ENCODE measurements at places on chromosomes 11 and 22.

GRCh38 chr22:43820651-43821305, 8.7 kb upstream of the EFCAB6 start:
- no peak for DNase-seq

DNA sequence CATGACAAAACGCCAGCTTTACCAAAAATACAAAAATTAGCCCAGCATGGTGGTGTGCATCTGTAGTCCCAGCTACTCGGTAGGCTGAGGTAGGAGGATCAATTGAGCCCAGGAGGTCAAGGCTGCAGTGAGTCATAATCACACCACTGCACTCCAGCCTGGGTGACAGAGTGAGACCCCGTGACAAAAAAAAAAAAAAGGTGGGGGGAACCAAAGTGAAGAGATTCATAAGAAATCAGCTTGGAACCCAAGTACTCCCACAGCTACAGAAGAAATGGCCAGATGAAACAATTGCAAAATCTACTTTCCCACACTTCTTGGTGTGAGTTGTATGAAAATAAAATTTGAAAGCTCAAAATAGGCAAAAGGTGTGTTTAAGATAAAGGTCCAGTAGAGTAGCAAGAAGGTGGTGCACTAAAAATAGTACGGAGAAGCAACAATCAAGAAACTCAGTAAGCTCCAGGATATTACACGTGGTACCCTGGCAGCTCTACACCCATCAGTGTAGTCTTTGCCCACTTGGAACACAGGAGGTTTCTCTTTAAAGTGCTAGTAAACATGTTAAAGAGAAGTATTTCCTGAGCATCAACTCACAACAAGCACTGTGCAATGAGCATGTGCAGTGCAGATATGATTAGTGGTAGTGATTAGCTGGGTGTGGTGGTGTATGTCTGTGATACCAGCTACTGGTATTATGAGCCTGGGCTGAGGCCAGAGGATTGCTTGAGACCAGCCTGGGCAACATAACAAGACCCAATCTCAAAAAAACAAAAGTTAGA, 5.3 kb downstream of the HARBI1 start:
- no peak for DNase-seq

DNA sequence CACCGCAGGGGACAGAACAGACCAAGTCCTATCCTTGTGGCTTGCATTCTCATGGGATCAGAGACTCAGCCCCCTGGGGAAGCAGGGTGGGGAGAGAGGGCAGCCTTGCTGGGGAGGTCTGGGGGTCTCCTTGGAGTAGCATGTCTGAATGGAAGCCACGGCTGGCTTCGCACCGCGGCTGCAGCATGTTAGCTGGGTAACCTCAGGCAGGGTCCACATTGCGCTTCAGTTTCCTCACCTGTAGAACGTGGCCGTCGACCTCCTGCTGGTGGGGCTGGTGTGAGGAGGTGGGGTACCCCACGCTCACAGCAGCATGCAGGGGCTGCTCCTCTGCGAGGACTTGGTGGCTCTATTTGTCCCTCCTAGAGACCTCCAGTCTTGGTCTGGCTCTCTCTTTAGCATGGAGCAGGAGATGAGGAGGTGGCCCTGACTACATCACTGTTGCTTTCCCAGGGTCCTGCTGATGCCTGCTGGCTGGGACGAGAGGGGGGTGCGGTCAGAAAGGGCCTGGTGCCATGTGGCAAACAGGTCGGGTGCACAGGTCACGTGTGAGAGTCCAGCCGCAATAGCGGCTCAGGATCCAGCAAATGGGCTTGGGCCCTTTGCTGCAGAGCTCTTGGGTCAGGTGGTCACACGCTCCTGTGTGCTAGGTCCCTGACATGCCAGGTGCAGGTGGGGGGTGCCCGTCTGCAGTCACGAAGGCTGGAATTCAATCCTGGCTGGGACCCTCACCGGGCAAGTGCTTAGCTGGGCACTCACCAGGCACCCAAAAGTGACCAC, 35.4 kb upstream of the SMIM38 start:
- DNase-seq = no peak

- no peak for DNase-seq
Observed at GRCh38 chr22:20001082-20001638, 15.5 kb downstream of the ARVCF start.

DNA sequence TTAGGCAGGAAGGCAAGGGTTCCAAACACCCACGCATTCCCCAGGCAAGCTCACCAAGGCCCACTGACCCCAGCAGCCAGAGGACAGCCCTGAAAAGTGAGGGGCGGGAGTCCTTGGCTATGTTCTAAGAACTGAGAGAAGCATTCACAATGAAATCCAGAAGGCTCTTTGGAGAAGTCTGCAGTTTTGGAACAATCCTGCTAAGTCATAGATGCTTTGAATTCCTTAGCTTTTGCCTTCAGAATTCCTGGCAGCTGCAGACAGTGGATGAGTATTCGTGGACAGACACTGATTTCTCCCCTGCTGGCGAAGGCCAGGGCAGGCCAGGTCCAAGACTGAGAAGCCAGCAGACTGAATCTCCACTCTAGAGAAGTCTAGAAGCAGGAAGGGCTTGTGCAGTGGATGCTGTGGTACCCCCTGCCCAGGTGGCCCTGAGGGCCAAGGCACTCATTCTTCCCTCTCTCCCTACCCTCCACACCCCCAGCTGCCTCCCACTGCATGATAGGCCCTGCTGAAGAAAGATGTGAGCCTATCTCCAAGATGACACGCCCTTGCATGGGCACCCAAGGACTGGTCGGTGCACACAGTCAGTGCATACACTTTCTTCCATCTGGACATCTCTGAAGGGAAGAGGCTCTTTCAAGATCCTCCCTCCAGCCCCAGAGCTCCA, 133.2 kb upstream of the TEAD1 start:
- DNase-seq = no peak

DNA sequence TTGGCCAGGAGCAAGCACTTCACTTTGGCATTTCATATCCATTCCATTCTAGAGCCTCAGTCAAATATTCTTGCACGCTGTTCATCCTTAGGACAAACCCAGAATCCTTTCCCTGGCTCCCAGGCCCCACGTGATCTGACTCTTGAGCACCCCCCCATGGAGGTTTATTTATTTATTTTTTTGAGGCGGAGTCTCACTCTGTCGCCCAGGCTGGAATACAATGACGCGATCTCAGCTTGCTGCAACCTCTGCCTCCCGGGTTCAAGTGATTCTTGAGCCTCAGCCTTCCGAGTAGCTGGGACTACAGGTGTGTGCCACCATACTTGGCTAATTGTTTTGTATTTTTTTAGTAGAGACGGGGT, 12.7 kb upstream of the TSGA10IP start:
- DNase-seq = no peak

DNA sequence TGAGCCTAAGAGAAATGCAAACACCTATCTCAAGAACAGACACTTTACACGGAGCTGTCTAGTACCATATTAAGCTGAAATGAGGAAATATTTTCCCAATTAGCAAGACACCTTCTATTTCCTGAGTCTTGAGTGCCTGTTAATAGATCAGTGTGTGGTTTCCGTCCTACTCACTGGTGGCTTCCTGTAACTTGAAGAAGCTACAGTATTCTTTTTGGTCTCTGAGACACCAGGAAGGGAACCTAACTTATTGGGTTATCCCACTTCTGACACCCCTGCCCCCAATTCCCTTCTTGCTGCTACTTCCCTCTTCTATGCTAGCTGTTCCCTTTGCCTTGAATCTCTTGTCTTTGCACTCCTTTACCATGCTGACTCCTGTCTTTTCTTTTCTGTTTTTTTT, 92.7 kb downstream of the FDX1 start:
- DNase-seq = peak; percentile 11

- peak; percentile 55 for DNase-seq
Observed at GRCh38 chr22:38572065-38572464, 2.1 kb upstream of the DMC1 start.

- no peak for DNase-seq
Observed at GRCh38 chr11:19666951-19667350, 45.7 kb upstream of the NAV2 start.

DNA sequence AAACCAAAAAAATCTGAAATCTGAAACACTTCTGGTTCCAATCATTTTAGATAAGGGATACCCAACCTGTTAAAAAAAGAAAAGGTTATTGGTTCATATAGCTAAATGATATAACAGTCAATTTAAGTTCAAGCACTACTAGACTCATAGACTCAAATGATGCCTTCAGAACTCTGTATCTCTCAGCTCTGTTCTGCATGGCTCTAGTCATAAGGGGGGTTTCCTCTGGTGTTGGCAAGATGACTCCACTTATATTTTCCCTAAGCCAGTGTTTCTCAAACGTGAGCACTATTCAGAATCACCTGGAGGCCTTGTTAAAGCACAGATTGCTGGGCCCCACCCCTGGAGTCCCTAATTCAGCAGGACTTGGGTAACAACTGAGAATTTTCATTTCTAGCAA, 11.5 kb upstream of the RRAS2 start:
- DNase-seq = no peak

DNA sequence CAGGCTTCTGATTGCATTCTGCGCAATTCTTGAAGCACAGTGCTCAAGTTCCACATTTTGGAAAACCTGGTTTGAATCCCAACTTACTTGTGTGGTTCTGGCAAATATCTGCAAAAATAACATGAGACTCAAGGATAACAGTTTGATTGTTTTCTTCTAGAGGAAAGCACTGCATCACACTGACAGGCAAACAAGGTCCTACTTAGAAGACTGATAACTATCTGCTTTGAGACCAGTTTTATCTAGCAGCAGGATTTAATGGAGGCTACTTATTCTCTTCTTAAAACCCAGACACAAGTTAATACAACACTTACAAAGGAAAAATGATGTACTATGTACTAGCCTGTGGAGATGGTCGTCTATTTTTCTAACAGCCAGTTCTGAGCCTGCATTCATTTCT, 41.4 kb downstream of the RIC3 start:
- no peak for DNase-seq

DNA sequence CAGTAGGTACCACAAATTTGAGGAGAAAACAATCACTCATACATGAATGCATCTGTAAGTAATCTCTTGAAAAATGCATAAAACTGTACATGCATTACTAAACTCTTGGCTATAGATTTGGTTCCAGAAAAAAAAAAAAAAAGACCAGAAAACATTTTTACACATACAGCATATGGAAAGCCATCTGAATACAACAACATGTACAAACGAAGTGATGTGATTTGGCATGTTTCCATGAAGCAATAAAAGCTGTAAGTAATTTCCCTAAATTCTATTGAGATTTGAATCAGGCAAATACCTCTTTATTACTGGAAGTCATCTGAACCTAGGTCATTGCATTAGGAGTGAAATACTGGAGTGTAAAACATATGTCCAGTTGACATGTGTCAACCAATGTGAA, 31.9 kb upstream of the ZC3H12C start:
- DNase-seq = no peak

GRCh38 chr11:22192642-22193347, at the start of gene ANO5:
Gene ANO5 (plus strand): TSS chr11:22193085. CDS start chr11:22193493, 408 bp downstream.
- no peak for DNase-seq

- no peak for DNase-seq
Observed at GRCh38 chr11:20483931-20484330, 96.4 kb downstream of the PRMT3 start.

Measured in CD4-positive, alpha-beta T cell treated with Interleukin-1 beta for 1 hour (primary cell).